ENCODE measurements at places on chromosomes 16 and 17.

DNA sequence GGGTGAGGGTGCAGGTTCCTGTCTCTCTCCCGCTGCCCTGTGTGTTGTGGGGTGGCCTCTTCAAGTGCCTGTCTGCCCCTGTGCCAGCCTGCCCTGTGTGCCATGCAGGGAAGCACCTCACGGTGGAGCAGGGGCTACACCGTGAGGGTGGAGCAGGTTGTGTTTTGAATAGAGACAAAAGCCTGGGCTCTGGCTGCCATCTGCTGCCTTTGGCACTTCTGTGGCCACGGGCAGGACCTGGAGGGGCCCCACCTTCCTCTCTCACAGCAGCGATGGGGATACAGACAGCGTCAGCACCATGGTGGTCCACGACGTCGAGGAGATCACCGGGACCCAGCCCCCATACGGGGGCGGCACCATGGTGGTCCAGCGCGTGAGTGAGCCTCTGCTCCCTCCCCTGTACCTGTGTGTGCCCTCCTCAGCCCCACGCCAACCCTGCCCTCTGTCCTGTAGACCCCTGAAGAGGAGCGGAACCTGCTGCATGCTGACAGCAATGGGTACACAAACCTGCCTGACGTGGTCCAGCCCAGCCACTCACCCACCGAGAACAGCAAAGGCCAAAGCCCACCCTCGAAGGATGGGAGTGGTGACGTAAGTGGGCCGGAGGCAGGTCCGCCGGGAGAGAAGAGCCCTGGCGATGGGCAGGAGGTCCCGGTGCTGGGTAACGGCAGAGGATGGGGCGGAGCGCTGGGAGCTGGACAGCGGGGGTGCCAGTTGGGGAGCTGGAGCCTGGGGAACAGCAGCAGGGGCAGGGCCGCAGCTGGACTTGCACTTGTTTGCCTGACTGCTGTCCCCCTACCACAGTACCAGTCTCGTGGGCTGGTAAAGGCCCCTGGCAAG lies 5.4 kb upstream of the C17orf107 start:
- DNase-seq, result no peak

DNA sequence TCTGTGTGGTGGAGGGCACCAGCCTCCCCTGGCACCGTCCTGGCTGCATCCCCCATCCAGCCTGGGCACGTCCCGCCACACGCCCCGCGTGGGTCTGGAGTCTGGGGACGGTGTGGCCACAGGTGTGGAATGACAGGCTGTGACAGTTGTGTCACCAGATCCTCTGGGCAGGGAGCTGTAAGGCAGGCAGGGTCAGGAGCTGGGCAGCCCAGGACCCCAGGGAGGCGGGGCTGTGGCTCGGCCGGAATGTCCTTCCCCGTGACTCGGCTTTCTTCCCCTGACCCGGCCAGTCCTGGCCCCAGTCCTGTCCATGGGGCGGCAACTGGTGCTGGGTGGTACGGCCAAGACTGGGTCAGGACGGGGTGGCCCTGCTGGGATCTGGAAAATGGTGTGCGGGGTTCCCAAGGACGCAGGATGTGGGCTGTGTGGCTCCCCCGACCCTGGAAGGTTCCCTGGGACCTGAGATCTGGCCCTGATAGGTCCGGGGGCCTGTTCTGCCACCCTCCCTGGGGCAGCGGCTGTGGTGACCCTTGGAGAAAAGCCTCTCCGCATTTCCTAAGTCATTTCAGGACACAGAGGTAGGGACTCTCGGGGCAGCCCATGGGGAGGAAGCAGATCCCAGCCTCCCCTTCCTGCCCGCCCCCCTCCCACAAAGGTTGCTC lies 3.3 kb upstream of the SLC16A3 start:
- DNase-seq, result no peak

DNA sequence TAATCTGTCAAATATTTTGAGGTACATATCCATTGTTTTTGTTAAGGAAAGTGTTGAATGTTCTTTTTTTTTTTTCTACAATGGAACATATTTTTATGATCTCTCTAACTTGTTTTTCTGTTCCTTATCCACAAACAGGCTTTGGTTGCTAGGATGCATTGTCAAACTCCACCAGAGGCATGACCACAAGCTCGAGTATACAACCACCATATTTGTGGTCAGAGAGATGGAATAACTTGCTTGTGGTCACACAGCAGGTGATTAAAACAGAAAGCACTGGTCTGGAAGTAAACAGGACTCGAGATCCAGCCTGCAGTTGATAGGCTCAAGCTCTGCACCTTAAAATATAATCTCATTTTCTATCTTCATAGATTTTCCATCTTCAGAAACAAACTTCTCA lies 105.8 kb upstream of the ADAMTS18 start:
- DNase-seq, result no peak

DNA sequence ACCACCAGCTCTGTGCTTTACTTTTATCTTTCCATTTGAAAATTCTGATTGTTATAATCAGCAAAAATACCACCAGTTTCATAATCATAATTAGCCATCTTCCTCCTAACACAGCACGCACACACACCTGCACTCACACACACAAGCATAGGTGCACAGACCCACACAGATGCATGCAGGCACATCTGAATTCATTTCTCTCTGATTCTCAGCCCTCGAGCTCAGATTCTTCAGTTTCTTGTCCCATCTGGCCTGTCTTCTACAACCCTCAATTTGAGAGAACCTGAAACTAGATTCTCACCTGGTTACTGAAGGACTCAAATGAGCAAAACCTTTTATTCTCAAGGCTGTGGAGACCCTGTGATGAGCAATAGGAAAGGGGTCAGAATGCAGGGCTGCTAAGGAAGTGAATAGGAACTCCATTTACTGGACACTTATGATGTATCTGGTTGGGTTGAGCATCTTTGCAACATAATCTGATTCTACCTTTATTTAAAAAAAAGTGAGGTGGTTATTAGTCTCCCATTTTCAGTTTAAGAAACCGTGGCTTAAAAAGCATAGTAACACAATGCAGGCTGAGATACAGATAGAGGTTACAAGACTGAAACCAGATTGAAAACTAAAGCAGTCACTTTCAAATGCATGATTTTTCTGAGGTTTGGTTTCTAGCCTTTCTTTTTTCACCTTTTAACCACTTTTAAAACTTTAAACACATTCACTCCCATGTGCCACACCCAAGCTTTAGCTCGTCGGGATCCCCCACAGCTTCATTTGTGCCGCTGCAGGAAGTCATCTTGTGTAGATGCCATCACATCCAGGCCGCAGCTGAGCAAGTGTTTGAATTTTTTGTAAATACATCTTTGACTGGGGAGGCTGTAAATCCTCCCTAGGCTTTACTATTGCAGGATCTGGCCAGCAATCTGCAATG lies 9.4 kb downstream of the KRT33A start:
- no peak for DNase-seq

GRCh38 chr17:51948128-51948527 lies 210.4 kb downstream of the CA10 start:
- no peak for DNase-seq

GRCh38 chr17:33966410-33967059 lies 288.6 kb upstream of the CCL2 start:
- no peak for DNase-seq

DNA sequence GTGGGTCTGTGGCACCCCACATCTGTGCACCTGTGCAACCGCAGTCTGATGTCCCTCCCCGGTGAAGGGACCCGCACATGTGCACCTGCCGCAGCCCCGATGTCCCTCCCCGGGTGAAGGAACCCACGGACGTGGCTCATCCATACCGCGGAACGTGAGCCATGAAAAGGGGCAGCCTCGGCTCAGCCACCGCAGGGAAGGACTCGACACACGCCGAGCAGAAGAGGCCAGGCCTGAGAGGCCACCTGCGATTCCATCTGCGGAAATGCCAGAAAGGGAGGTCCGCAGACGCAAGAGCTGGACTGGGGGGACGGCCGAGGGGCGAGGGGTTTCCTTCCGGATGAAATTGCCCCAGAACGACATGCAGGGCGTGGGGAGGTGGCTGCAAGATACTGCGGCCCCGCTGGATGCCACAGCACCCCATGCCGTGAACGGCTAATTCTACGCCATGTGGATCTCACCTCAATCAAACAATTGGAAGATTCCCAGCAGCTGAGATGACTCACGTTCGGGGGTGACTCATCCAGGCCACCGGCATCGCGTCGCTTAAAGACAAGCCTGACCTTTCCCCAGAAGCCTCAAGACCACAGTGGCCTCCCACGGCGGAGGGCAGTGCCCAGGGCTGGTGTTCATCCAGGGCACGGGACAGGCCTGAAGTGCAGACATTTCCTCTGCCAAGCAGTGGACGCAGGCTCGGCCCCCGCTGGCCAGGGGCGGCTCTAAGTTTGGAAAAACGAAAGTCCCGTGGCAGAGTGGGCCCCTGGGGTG lies 21.0 kb downstream of the SOX8 start:
- no peak for DNase-seq

DNA sequence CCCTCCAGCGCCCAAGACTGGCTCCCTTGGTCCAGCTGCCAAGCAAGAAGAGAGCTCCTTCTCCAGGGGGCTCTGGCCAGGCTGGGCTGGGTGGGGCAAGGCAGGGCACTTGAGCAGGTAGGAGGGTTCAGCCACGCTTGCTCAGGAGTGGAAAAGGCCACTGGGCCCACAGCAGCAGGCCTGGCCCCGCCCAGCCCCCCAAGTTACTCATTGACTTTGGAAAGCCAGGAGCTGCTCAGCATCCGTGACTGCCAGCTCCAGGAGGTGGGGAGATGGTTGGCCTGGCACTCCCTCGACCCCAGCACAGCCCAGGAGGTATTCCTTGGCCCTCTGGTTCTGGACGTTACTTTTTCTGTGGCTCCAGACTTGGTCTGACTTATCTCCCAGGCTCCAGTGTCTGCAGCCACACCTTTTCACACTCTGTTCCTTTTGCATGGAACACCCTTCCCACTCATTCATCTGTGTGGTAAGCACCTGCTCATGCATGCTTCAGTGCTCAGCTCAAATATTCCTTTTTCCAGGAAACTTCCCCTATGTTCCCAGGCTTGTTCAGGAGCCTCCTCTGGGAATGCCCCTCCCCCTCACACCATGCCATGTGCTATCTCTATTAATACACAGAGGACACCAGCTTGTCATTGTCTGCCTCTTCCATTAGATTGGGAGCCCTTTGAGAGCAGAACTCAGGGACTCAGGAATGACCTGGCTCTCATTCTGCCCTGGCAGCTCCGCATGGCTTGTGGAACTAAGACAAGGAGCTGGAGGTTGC lies at the start of gene CDH16:
TSS of gene CDH16 (minus strand) at position 83 of the 766 bp plus-strand sequence. CDS start 820 bp downstream, outside the sequence.
- no peak for DNase-seq

GRCh38 chr16:65570261-65570660 lies 448.4 kb upstream of the CDH11 start:
- no peak for DNase-seq

GRCh38 chr17:14737984-14738651 lies 437.2 kb downstream of the HS3ST3B1 start:
- no peak for DNase-seq

- no peak for DNase-seq
Observed at GRCh38 chr17:73759734-73760438, 115.6 kb upstream of the SDK2 start.

- DNase-seq, result no peak
Observed at GRCh38 chr16:72001180-72001874, 1.1 kb upstream of the PKD1L3 start.

DNA sequence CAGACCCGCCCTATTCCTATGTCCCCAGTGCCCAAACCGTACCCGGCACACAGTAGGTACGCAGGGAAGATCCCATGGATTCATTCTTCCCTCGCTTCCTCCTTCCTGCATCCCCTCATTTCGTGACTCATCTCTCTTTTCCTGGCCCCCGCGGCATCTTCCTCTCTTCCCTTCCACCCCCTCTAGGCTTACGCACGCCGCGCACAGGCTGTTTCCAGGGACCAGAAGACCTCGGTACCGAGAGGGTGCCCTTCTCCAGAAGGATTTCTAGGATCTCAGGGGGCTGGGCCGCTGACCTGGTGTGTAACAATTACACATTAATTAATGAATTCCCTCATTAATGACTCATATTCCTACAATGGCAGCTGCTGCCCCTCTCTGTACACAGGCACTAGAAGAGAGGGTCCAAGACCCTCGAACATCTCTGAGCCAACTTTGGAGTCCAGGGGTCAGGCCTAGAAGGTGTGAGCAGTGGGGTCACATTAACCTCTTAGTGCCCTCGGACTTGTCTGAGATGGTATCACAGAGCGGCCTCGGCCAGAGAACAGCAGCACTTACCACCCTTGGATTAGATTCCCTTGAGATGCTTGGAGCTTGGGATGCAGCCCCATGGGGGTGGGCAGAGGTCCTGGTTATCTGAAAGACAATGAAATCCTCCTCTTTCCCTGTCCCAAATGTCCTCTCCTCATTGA lies 16.8 kb upstream of the PLLP start:
- no peak for DNase-seq

- no peak for DNase-seq
Observed at GRCh38 chr16:66858740-66859396, 14.7 kb downstream of the CA7 start.

DNA sequence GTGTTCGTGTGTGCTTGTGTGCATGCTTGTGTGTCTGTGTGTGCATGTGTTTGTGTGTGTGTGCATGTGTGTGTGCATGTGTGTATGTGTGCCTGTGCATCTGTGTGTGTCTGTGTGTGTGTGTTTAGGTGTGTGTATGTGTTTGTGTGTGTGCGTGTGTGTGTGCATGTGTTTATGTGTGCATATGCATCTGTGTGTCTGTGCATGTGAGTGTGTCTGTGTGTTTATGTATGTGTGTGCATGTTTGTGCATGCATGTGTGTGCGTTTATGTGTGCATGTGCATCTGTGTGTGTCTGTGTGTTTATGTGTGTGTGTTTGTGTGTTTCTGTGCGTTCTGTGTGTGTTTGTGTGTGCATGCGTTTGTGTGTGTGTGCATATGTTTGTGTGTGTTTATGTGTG lies 106.6 kb upstream of the TNRC6C start:
- no peak for DNase-seq
